NCI-H1417 treated with DMSO at 0.1 percent for 48 hours (cell line): ENCODE measurements at places on chromosomes 4 and X.

DNA sequence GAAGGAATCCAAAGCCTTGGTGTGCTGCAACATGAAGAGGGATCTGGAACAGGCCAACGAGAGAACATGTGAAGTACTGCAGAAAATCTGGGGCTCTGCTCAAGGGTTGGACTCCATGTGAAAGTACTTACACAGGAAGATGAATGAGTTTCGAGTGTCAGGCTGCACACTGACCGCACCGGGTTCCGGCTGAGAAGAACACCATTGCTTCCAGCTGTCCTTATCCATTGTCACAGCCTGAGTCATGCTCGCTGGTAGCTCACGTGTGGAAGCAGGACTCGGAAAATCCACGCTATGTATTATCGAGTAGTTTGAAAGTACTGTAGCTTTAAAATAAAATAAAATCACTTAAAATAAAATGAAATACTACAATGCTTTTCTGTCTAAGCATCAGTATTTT, 50.4 kb upstream of the TBL1X start:
- no peak for DNase-seq

GRCh38 chr4:6426571-6427438, 45.6 kb downstream of the PPP2R2C start:
- no peak for DNase-seq

- DNase-seq = no peak
Observed at GRCh38 chr4:56375458-56375857, 11.8 kb downstream of the AASDH start.

- DNase-seq = no peak
Observed at GRCh38 chr4:185139736-185140135, 3.3 kb upstream of the SLC25A4 start.

DNA sequence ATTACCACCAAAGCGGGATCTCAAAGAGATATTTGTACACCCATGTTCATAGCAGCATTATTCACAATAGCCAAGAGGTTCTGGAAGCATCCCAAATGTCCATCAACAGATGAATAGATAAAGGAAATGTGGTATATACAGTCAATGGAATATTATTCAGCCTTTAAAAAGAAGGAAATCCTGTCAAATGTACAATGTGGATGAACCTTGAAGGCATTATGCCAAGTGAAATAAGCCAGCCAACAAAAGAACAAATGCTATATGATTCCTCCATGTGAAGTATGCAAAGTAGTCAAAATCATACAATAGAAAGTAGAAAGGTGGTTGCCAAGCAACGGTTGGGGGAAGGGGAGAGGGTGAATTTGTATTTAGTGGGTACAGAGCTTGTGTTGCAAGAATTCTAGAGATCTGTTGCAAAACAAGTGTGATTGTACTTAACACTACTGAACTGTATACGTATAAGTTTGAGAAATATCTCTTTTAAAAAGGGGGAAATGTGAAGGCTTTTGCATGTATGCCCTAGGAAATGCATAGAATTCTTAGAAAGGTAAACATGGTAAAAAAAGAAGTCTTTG, 5.0 kb upstream of the ZRSR2 start:
- DNase-seq = no peak

DNA sequence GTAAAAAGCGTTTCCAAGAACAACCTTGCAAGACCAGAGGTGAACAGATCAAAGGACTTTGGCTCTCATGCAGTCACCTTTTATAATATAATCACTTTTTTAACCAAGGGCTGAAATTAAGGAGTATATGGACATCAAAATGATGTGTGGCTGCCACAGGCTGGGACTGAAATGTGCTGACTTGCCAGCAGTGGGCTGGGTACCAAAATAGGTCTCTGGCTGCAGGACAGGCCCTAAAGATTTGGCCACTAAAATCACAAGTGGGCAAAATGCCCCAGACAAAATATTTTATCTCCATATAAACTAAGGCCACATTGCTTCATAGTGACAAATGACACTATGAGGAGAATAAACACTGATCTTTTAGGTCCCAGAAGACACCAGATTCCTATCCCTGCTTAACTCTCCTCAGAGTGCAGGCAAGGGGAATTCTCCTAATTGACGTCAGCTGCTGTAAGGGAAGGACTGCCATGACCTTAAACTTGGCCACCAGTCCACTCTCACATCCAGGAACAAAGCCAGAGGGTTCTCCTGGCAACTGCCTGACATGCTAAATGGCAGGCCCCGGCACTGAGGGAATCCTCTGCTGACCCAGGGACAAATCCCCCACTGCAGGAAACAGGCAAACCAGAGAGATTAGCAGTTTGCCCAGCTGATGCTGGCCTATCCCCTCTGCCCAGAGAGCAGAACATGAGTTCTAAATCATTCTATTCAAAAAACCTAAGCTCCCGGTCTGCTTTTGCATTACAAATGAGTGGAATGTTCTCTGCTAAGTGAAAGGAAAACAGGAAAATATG, 155.8 kb downstream of the PPP3CA start:
- no peak for DNase-seq

- no peak for DNase-seq
Observed at GRCh38 chr4:112206431-112206830, 25.2 kb upstream of the AP1AR start.

DNA sequence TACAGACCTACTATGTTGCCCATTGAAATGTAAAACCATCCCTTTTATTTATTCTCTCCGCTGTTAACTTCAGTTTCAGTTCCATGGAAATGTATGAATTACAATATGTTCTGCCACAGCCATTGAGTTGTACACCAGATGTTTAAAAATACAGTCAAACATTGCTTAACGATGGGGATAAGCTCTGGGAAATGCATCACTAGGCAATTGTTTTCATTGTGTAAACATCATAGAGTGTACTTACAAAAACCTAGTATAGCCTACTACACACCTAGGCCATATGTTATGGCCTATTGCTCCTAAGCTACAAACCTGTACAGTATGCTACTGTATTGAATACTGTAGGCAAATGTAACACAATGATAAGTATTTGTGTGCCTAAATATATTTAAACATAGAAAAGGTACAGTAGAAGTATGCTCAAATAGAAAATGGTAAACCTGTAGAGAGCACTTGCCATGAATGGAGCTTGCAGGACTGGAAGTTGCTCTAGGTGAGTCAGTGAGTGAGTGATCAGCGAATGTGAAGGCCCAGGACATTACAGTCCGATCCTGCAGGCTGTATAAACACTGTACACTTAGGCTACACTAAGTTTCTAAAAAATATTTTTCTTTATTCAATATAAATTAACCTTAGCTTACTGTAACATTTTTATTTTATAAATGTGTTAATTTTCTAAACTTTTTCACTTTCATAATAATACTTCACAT, 2.7 kb upstream of the PF4V1 start:
- no peak for DNase-seq

DNA sequence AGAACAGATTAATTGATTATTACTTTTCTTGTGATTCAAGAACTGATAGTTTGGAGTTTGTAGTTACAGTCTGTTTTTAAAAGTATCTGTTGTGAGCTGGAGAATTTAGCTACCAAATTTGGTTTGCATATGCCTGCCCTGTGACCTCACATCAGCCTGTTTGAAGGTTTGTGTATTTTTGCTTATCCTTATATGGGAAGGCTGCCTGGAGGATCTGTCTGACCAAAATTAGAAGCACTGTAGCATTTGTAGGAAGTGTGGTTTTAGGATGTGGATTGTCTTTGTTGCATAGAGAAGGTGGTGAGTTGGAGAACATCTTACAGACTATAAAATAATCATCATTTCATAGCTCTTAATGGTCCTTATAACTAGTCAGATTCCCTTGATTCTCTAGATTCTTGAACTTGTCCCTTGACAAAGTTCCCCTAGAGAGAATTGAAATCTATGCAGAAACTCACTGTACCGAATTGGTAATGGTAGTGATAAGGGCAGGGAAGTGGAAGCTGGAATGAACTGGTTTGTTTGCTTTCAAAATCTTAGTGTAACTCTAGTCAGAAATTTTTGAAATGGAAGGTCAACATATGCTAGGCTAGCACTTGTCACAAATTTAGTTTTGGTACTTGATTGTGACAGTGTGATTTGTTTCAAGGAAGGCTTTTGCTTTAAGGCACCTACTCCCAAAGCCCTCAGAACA, 57.3 kb downstream of the SH3BGRL start:
- no peak for DNase-seq

- no peak for DNase-seq
Observed at GRCh38 chrX:118976599-118977340, 2.4 kb downstream of the LONRF3 start.

DNA sequence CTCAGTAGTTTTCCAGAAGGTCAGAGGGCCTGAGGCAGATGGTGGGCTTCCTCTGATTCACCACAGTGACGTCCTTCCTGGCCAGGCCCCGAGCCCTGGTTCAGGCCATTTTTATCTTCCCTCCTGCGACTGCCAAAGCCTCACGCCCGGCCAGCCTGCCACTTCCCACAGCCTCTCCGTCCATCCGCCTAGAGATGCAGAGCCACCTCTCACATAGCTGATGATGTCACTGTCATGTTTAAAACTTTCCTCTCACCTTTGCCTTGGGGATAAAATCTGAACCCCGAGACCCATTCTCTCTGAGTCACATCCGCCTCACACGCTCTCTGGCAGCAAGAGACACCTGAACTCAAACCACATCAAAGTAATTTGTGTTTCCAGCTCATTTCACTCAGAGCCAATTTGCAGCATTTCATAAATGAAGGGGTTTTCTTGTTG, 175.3 kb downstream of the QDPR start:
- DNase-seq = no peak

DNA sequence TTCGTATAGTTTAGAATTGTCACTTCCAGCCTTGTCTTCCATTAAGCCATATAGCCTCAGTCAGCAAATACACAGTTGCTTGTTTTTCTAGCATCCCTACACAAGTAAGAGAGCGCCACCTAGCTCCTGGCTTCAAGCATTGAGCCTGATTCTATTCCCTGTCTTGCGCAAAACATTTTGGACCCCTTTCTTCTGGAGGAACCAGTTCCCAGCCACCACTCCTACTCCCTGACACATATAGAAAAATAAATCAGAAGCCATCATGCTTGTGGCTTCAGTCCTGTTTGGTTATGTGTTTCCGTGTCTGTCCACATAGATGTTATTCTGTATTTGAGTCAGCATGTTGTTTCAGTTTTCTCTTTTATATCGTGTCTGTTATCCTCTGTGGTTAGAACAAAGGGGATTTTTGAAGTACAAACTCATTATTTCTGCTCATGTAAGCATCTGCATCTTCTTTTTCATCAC, 59.9 kb downstream of the GK start:
- no peak for DNase-seq

DNA sequence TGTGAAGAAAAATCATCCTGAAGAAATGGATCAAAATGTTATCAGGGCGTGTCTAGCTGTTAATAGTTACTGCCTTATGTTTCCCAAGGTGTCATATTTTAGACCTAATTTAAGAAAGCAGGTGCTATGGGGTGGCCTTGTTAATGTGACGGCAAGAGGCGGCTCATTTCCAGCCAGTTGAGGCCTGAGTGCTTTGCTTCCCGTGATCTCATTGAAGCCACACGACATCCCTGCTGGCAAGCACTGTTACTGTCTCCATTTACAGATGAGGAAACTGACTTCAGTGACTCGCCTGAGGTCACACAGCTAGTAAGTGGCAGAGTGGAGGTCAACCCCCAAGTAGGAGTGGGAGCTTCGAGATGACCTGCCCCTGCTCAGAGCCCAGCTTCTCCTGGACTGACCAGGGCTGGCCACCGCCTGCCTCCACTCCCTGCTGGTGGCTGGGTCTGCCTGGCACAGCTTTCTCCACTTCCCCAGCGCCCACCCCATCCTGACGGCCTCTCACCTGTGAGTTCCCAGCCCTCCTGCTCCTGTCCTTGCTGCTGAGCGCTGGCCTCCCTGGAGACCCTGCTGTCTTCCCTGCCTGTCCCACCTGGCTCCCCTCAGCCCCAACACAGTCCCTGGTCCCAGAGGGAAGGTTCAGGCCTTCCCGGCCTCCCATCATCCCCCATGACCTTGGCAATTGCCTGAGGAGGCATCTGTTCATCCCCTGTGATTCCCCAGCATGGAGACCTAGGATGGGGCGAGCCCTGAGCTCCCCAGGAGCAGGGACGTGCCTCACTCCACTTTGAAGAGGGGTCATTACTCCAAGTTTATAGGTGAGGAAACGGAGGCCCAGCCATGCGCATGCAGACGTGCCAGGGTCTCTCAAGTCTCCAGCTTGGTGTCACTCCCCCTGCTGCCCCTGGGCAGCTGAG, 47.7 kb upstream of the SORCS2 start:
- DNase-seq = no peak

GRCh38 chr4:182884040-182884439, 33.1 kb downstream of the DCTD start:
- no peak for DNase-seq

- DNase-seq = no peak
Observed at GRCh38 chr4:89379511-89380044, 72.0 kb upstream of the GPRIN3 start.

GRCh38 chrX:102652031-102652688, 877 bp downstream of the GPRASP1 start:
- DNase-seq = no peak

DNA sequence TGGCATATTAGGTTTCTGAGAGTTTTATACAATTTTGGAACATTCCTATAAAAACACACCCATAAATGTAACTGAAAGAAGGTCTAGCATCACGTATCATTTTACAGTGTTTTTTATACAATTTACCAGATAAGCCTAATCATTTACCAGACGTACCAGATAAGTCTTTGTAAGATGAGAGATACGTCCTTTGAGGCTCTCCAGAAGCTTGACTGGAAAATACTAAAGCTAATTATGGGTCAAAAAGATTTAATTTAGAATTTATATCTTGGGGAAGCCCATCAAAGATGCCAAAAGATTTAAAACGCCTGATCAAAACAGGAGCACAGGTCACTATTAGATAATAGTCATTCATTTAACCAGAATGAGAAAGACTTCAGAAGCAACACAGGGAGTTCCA, 55.0 kb downstream of the RGS12 start:
- DNase-seq = no peak

GRCh38 chrX:37594755-37595382, 23.4 kb downstream of the LANCL3 start:
- no peak for DNase-seq

- no peak for DNase-seq
Observed at GRCh38 chr4:147539959-147540358, 59.1 kb downstream of the EDNRA start.

- DNase-seq = no peak
Observed at GRCh38 chr4:159071178-159071968, 31.5 kb upstream of the RAPGEF2 start.

DNA sequence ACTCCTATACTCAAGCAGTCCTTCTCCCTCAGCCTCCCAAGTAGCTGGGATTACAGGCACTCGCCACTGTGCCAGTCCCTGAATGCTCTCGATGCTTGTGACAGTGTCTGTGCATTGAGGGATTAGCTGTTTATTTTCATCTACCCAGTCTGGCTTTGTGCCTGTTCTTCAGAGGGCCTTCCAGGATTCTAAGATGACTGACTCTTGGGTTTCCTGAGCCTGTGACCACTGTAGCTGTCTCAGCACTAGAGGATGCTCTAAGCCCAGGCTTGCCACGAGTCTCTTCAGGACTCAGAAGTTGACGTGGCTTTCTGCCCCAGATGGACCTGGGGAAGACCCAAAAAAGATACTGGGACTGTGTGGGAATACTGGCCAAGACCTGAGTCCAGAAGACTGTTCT, 201.4 kb downstream of the ARHGAP10 start:
- no peak for DNase-seq

GRCh38 chr4:95058991-95059390, 301.2 kb downstream of the BMPR1B start:
- no peak for DNase-seq

- DNase-seq = no peak
Observed at GRCh38 chr4:126890383-126890782, 742.4 kb upstream of the INTU start.
